EL (cell line): ENCODE measurements at places on chromosomes 2 and 18.

- DNase-seq: no peak
These were observed 198.2 kb downstream of the PTGR3 start for GRCh38 chr18:75010689-75011088.

DNA sequence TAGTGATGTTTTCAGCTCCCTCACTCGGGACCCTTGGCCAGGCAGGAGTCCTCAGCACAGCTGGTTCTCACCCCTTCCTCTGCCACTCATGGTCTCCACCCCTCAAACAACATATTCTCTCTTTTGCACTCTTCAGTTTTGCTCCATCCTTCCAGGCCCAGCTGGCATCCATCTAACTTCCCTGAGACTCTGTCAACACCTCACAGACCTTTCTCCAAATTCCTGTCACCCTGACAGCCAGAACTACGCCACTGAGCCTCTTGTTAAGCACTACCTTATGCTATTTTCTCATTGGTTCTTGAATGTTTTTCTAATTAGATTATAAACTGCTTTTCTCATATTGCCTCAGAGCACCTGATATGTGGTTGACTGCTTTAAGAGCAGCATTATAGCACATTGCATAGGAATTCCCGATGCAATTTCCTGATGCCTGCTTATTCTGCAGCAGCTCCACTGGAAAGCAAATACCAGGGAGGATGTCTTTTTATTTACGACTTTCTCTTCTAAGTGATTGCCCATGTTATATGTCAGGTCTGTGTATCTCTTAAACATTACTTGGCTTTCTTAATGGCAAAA, 12.4 kb upstream of the INO80C start:
- DNase-seq: no peak

- DNase-seq: no peak
These were observed 930 bp downstream of the IL1B start for GRCh38 chr2:112835536-112836162.

DNA sequence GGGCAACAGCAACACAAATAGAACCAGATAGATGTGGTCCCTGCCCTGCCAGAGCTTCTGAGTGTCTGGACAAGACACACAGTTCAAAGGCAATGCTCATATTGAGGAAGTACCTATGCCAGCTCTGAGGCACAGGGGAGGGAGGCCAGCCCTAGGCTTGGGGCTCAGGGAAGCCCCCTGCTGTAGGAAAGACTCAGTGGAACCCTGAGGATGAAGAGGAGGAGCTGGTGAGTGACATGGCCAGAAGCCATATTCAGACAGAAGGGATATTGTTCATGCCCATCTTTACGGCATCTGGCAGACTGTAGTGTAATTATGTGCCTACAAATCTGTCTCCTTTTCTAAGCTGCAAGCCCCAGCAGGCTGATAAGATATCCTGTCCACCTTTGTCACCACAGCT, 8.8 kb downstream of the SIGLEC15 start:
- DNase-seq: no peak

- peak; percentile 49 for DNase-seq
These were observed 104.4 kb downstream of the CTIF start for GRCh38 chr18:48643262-48643661.

- no peak for DNase-seq
These were observed 453.9 kb upstream of the DDX18 start for GRCh38 chr2:117360586-117360985.

DNA sequence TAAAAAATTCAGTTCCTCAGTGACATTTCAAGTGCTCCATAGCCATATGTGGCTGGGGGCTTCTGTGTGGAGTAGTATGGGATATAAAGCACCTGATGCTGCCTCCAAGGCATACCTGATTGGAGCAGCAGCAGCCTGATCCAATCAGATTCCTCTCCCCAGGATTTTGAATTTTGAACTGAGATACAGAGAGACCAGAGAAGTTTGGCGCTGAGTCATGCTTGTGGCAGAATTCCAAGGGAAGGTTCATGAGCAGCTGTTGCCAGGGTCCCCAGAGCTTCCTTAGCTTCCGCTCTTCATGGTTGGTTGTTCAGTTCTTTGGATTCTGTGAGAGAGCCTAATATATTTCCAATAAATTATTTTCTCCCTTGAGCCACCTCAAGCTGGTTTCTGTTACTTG, 29.0 kb upstream of the CFAP36 start:
- DNase-seq: peak; percentile 42

DNA sequence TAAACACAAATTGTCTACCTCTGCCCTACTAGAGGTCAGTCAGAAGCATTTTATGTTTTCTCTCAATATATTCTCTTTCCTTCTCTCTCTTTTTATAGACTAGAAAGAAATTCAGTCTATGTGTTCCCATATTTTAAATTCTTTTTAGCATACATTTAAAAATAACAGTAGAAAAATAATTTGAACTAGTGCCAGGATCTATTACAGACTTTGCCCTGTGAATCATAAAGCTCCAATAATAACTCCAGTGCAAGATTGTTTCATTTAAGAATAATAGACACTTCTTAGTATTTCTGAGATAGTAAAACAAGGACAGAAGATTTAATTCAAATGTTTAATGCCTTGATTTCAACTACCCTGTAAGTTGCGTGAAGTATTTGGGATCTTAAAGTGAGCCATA, 60.1 kb downstream of the ITGB6 start:
- DNase-seq: peak; percentile 51

- DNase-seq: no peak
These were observed 433.1 kb upstream of the RAB12 start for GRCh38 chr18:8176109-8176508.

- peak; percentile 86 for DNase-seq
These were observed 14.7 kb downstream of the SMARCAL1 start for GRCh38 chr2:216426938-216427337.

- no peak for DNase-seq
These were observed 251.2 kb downstream of the SATB2 start for GRCh38 chr2:199206536-199206935.

DNA sequence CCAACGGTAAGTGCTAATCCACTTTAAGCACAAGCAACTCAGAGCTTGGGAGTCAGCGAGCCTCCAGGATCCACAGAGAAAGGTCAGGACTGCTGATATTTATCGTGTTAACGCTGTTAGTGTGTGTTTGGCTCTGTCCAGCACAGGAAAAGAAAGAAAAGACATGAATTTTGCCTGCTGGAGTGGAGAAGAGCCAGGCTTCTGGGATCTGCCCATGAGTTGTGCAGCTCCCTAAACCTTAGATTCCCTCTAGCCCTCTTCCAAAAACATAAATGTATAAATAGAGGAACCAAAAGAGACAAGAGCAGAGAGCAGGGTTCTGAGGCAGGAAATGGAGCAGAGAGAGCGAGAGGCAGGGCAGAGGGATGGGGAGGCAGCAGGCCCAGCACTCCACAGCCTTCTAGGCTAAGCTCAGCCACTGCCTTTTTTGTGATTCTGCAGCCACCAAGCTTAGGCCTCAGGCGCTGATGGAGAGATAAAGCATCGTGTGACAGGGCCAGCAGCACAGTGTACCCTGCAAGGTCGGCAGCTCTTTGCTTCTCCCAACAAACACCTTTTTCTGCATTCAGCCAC, 14.5 kb upstream of the MAT2A start:
- no peak for DNase-seq

DNA sequence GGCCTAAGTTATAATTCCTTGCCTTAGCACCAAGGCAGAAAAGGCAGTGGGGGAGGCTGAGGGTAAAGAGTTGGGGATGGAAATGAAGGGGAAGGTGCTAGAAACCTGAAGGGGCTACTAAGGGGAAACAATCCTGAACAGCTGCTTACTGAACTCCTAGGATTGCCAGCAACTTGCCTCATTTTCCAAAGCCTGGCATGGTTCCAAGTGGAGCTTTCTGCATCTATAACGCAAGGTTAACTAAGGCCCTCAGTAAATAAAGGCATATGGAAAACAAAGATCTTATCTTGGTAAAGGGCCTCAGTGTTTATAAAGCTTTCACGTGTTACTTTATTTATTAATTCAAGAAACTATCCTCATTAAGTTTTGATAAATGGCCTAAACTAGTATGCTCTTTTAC, 10.9 kb downstream of the MEP1B start:
- DNase-seq: no peak

GRCh38 chr2:197145471-197146056, 165.0 kb downstream of the ANKRD44 start:
- no peak for DNase-seq

GRCh38 chr18:43877616-43878321, 600.5 kb upstream of the SYT4 start:
- DNase-seq: no peak

- no peak for DNase-seq
These were observed 3.4 kb upstream of the SP140L start for GRCh38 chr2:230323385-230324106.

DNA sequence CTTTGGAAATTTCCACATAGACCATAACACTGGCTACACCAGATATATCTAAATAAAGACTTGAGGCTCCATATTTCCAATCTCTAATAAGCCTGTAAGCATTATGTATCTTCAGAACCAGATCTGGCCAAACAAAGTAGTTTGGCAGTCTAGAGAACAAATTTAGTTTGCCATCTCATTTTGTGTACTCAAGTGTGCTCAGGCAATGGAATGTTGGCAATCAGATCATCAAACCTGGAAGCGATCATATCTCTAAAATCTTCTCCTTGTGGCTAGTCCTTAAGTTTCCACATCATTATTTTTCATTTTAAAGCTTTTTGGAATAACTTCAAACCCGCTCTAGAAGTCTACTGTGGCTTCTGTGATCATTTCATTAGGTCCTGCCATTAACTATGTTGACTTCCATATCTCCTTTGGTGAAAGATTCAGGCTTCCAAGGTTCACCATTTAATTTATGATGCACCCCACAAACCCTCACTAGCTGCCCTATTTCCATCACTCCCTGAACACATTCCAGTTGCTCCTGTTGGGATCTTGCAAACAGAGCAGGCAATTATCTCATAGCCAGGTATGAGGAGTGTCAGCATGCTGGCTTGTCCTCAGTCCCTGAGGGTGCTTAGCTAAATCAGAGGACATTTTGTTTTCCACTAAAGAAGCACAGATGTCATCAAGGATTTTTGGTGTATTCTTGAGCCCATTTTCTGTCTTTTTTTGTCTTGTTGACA, 46.2 kb downstream of the WDR75 start:
- no peak for DNase-seq

DNA sequence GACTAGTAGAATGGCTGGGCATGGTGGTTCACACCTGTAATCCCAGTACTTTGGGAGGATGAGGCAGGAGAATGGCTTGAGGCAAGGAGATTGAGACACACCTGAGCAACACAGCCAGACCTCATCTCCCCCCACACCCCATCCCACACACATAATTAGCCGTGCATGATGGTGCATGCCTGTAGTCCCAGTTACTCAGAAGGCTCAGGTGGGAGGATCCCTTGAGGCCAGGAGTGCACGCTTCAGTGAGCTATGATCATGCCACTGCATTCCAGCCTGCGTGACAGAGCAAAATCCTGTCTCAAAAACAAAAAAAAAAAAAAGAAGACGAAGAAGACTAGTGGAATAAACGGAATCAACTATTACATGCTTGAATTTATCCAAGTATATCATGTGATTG, 150.0 kb downstream of the STK39 start:
- DNase-seq: no peak

DNA sequence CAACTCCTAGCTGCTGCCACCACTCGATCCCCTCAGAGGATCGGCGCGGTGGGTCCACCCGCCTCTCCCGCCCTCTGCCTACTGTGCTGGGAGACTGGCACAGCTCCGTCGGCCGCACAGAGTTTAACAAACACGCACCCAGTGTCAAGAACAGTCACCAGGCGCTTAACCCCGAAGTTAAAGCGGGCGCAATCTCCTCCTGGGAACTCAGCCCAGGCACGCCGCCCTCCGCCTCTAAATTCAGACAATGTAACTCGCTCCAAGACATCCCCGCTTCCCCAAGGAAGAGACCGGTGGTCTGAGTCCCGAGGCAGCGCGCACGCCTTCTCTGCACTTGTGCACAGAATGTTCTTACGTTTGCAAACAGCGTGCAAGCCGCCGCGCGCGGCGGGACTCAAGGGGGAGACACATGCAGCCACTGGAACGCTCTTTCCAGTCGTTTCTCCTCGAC, 533 bp downstream of the CXCR4 start:
- peak; percentile 36 for DNase-seq

- no peak for DNase-seq
These were observed 67.3 kb downstream of the LIPG start for GRCh38 chr18:49628881-49629795.

GRCh38 chr2:26562811-26563645, 78.1 kb downstream of the CIB4 start:
- peak; percentile 28 for DNase-seq

- no peak for DNase-seq
These were observed 120.1 kb downstream of the ACTR3 start for GRCh38 chr2:114010001-114010400.

DNA sequence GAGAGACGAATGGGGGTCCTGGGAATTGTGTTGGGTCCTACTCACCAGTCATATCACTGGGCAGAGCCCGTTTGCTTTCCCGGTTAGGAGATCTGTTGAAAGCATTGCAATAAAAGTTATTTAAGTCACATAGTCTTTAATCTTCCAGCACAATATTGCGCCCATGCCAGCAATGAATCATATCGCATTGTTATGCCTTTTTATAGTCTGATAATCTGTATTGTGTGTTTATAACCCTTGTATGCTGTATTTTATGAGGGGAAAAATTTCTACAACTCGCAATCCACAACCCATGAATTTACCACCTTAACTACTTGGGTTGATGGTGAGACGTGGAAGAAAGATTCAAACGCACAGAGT, 211.9 kb upstream of the SMIM21 start:
- no peak for DNase-seq

DNA sequence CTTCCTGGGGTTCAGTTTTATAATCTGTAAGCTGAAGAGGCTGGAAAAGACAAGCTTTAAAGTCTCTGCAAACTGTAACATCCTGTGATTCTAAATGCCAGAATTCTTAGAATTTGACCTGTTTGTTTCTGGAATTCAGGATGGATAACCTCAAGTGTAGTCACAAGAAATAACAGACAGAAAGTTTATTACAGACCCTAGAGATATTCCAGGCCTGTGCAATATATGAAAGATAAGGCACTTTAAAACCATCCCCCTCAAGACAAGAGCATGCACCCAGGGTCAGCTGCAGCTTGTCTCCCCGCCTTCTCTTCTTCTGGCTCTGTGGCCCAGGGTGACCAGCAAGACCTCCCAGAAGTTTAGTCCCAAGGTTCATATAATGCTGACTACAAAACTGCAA, 298.7 kb upstream of the ACVR2A start:
- no peak for DNase-seq

DNA sequence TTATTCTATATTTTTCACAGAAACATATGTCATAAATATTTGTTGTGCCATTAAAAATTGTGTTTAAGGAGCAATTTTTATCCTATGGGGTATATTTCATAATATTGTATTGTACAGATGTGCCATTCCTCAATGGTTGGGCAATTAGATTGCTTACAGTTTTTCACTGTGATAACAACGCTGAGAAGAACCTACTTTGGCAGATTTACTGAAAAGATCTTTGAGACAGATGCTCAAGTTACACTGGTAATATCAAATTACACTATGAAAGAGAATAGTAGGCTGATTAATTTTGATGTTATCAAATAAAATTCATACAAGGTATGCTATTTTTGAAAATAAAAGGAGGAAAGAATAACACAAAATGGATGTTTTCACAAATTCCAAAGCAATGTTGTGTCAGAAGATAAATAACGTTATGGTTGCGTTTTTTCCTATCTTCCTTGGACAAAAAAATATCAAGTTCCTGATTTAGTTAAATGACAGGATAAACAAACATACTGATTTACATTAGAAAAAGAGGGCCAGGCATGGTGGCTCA, 335.1 kb upstream of the ZNF521 start:
- no peak for DNase-seq
